ENCODE measurements at places on chromosomes 5 and 9.

DNA sequence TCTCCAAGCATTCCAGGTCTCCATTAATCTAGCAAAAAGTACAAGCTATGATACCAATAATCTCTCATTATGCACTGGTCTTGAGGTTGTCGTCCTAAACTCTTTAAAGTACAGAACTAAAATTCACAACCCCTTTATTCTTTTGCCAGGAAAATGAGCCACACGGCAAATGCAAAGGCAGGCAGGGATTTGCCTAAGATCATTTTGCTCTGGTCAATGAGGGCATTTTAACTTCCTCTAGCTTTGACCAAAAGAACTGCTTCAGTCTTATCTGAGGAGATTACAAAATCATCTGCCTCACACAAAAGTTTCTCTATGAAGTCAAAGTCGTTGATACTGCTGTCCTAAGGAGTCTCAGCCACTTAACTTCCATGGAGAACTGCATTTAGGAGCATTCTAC, 51.8 kb downstream of the EPB41L4B start:
- DNase-seq, result no peak

DNA sequence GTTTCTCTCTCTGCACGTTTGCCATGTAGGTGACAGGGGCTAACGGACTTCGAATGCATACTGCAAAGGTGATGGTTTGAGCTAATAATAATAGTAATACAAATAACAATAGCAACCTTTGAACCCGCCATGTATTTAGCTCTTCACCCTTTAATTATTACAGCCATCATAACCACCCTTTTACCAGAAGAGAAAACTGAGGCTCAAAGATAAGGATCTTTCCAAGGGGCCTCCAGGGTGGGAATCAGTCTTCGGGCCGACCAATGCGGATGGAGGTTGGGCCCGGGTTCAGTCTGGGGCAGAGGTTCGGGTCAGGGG, 494 bp downstream of the CDKN2AIPNL start:
- no peak for DNase-seq

DNA sequence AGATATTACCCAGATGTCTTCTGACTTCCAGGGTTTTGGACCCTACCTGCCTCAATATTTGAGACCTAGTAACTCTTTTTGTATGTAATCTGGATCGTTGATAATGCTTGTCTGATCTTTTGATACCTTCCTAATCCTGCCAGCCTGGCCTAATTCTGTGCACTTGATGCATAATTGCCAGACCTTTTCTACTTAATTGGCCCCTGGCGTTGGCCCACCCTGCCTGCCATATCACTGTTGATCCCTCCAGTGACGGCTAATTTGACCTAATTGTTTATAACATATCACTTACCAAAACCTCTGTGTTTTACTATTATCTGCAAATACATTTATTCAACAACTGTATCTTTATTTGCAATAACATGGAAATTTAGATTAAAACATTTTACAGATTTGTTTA, 49.0 kb downstream of the SLC44A1 start:
- DNase-seq, result no peak

DNA sequence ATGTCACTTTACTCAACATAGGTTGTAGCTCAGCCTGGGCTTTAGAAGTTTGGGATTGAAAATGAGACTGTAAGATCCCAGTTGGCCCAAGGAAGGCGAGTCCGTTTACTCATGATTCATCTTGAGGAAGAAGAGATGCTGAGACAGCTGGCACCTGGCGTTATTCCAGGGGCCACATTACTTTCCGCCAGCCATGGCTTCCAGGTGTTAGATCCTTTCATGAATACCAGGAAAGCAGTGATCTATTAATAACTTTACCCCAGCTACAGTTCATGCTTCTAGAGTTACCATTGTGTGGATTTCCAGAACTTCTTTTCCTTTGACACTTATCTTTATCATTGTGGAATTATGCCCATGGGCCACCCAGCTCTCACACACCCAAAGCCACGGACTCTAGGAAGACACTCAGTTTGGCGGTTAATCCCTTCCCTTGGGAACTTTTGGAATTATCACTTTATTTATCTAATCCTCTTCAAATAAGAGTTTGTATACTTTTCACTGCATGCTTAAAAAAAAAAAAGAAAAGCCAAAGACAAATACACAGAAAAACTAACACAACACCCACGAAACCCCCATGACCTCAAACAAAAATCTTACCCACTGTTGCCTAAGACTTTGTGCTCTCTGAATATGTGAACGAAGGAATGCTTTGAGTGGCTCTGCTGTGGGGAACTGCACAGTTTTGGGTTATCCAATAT, 26.9 kb downstream of the RAI14 start:
- no peak for DNase-seq

GRCh38 chr5:110562191-110562590, 164.3 kb downstream of the TMEM232 start:
- no peak for DNase-seq

DNA sequence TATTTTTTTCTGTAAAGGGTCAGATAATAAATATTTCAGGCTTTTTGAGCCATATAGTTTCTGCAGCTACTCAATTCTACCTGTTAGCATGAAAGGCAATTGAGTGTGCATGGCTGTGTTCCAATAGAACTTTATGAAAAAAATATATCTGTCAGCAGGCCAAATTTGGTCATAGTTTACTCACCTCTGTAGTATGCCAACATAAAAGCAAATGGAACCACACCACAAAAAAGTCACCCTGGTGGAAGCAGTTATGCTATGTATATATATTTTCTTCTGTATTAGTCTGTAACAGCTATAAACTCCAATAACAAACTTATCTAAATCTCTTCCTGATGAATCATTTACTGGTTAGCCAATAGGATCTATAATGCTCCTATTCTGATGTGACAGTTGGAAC, 3.4 kb downstream of the SLC38A9 start:
- DNase-seq, result no peak

GRCh38 chr5:179330186-179330900, 14.9 kb downstream of the ADAMTS2 start:
- DNase-seq, result no peak

GRCh38 chr9:82369251-82369945, 380.8 kb downstream of the SPATA31D1 start:
- DNase-seq, result no peak

DNA sequence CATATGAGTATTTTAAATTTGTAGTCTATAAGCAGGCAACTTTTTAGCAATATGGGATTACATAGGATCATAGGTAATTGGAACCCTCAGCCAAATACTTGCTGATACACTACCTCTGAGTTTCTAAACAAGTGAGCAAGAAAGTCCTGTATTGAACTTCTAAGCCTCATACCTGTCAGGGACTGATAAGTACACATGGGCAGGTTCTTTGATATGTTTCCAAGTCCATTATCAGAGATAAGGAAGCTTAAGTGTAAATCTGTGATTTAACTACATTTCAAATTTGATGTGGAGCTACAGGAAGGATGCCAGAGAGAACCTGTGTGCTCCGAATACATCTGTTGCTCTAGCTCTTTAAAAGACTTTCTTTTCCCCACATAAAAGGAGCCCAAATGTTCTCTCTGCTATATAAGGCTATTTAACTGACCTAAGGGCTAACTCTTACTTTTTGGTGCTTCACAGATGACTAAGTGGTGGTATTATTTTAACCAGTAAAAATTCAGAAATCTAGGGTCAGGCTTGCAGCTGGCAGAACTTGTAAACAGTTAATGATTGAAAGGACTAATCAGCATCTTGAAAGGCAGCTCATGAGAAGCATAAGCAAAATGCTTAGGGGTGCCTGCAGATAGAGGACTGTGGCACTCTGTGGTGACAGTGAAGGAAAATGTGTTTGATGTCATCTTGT, 228.6 kb downstream of the NR3C1 start:
- DNase-seq, result no peak

DNA sequence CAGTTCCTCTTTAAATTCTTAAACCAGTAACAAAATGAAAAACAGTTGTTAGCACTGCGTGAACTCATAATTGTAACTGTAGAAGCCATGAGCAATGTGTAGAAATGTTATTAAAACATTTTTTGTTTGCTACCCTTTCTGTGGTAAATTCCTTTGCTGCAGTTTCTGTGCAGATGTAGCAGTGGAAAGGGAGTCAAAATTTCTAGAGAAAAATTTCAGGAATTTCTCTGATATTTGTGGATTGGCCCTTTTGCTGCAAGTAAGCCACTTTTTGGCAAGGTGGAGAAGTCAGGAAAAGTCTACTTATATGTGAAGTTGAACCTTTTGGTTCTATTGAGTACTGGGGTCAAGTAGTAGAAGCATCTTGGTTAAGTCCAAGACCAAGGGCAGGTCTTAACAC, 10.1 kb downstream of the FBXL7 start:
- no peak for DNase-seq

GRCh38 chr9:121992571-121993212, 100.4 kb downstream of the TTLL11 start:
- DNase-seq, result peak; percentile 18

DNA sequence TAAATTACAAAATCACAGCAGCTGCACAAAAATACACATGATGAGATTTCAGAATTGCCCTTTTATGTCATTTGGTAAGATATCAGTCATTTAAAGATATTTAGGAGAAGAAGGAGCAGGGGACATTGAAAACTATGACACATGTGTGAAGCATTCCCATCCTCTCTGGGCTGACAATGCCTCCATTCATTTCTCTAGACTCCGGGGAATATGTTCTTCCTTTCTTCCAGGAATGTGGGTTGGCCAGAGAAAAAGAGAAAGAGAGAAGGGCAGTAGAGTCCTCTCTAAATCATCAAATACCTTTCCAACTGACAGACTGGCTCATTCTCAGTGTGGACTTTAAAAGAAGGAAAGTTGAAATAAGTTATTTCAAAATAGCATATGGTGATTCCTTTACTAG, 205.6 kb upstream of the ADAMTSL1 start:
- no peak for DNase-seq

- DNase-seq, result no peak
These were observed 42.3 kb upstream of the MAP1B start for GRCh38 chr5:72064801-72065570.
